ENCODE measurements at places on chromosomes 2 and 18.

GRCh38 chr18:48974304-48975119, 23.7 kb upstream of the SMAD7 start:
- no peak for DNase-seq

- DNase-seq, result no peak
Measured at GRCh38 chr18:13653746-13654433, 72.5 kb downstream of the FAM210A start.

GRCh38 chr18:61471942-61472341, 138.7 kb downstream of the CDH20 start:
- no peak for DNase-seq

DNA sequence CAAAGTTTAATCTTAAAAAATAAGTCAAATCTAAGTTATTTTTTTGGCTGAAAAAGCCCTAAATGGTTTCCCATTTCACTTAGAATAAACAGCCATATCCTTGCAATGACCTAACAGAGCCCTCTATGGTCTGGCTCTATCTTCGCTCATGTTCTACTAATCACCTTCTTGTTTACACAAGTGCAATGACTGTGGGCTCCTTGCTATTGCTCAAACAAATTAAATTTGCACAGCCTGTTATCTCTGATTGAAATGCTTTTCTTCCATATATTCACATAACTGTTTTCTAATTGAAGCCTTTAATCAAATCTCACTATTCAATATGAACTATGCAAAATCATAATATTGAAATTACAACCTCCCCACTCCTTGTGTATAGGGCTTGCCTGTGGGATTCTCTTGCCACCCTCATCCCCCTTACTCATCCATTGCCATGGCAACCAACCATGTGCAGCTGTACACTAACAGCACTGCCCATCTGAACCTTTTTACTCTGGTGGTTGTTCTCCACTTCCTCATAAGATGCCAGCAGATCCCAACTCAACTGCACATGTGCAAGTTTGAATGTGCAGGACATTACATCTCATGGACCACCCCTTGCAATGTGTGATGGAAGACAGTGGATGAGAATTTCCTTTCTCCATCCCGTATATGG, 1083.2 kb downstream of the SOCS6 start:
- no peak for DNase-seq

DNA sequence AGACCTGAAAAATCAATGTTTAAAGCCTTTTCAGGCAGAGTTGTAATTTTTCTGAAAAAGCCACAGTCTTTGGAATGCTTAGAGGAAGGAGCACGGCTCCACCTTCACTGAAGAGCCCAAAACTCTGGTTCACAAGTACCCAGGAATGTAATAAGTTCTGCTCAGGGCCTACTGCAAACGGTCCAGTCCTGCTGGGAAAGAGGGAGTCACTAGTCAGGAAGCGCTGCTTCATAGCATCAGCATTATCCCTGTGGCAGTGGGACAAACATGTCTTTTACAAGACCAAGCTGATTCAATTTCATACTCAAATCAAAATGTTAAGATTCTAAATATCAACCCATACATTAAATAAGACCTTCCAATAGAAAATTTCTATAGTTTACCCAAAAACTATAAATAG, 152.9 kb upstream of the PGAP1 start:
- no peak for DNase-seq

DNA sequence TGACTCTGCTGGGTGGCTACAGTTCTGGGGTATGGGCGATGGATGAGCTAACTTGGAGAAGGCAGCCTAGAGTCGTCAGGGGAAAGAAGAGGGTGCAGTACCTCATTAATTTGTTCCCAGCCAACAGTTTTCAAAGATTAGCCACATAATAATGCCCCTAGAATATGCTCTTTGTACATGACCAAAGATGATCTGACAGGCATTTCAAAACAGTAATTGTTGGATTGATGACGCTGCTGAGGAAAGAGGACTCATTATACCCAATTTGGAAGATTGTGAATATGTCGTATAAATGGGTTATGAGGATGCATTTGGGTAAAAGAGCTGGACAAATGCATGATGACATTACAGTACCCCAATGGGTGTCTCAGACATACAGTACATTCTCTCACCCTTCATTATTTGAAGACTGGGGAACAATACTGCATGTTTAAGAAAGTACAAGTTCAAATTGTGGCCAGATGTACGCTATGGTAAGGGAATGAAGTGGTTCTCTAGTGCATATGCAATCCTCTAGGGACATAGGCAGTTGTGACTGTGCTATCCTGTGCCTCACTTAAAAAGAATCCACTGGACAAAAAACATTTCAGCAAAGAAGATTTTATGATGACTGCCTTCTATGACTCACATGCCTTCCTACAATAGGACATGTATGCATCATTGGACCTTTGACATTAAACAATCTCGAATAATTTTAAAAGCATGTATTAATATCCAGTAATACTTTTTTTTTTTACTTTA, 233.2 kb downstream of the CNTNAP5 start:
- no peak for DNase-seq

DNA sequence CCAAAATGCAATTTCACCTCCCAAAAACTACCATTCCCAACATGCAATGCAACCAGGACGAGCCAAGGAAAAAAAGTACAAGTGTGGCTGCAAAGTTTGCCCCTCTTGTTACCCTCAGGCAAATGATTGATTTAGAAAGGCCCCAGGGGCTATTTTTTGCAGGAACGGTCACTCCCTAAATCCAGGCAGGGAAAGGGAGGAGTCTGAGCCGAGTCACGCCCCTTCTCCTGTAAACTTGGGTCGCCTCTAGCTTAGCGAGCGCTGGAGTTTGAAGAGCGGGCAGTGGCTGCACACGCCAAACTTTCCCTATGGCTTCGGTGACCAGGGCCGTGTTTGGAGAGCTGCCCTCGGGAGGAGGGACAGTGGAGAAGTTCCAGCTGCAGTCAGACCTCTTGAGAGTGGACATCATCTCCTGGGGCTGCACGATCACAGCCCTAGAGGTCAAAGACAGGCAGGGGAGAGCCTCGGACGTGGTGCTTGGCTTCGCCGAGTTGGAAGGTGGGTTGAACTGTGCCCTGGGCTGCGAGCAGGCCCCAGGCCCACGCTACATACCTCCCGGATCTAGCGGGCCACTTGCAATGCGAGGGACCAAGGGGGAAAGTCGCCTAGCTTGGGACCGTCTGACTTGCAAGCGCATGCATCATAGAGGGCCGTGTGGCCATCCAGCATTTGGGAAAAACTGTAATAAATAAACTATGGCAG, at the start of gene GALM:
TSS of gene GALM (plus strand) at position 261 of the 702 bp plus-strand sequence. CDS start at position 309, 48 bp downstream.
- peak; percentile 57 for DNase-seq

- DNase-seq, result no peak
Measured at GRCh38 chr2:106161938-106162820, 31.9 kb downstream of the UXS1 start.

DNA sequence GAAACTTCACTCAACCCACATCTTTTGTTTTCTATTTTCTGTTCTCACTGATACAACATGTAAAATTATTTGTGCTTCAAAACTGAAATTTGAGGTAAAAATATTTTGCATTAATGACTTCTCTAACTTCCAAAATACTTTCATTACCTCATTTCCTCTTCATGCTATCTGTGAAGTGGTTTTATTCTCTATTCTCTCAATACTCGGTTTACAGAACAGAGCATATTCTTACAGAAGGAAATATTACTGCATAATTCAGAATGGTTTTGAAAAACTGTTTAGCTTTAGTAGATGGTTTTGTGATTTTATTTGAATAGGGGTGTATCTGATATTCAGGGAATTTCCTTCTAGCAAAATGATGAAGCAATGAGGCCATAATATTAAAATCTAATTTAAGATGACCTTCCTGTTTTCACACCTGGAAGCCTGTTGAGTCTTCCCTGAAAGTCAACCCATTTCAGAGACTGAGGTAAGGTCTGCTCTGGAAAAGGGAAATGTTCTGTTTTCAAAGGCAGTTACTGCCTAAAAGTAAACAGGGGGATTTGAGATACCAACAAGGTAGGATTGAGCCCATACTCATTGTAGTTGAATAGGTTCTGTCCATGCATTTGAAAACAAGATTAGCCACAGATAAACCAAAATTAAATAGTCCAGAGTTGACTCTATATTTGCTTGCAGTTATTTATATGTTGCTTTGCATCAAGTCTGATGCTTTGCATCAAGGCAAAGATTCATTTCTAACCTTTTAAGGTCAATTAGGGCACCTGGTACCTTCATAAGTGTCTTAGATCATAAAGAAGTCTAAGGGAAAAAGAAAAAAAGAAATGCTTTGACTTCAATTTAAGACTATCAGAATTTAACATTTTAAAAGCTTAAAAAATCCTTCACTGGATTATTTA, 50.8 kb upstream of the PEX13 start:
- DNase-seq, result no peak

GRCh38 chr2:212994976-212995375, 156.4 kb downstream of the IKZF2 start:
- DNase-seq, result no peak

GRCh38 chr2:71603311-71603811, 150.0 kb downstream of the DYSF start:
- DNase-seq, result no peak

GRCh38 chr2:131535526-131535925, 7.8 kb downstream of the CCDC74A start:
- no peak for DNase-seq

GRCh38 chr2:233354971-233355574, 779 bp downstream of the DGKD start:
- no peak for DNase-seq

DNA sequence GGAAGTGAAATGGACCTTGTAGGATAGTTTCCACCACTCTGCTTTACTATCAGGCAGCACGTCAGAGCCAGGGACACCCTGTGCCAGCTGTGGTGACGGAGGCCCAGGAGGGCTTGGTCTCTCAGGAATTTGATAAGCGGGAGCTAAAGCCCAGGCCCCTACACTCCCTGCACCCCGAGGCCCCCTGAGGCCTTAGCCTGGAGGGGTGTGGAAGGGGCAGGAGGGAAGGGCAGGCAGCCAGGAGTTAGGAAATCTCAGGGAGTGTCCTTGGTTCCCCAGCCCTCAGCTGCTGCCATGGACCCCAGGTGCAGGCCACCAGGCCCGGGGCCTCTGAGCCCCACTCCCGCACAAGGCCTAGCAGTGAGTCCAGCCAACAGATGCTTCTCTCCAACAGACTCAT, 38.2 kb downstream of the PDIA6 start:
- peak; percentile 46 for DNase-seq

GRCh38 chr2:165176780-165177179, 27.1 kb downstream of the SCN3A start:
- no peak for DNase-seq

DNA sequence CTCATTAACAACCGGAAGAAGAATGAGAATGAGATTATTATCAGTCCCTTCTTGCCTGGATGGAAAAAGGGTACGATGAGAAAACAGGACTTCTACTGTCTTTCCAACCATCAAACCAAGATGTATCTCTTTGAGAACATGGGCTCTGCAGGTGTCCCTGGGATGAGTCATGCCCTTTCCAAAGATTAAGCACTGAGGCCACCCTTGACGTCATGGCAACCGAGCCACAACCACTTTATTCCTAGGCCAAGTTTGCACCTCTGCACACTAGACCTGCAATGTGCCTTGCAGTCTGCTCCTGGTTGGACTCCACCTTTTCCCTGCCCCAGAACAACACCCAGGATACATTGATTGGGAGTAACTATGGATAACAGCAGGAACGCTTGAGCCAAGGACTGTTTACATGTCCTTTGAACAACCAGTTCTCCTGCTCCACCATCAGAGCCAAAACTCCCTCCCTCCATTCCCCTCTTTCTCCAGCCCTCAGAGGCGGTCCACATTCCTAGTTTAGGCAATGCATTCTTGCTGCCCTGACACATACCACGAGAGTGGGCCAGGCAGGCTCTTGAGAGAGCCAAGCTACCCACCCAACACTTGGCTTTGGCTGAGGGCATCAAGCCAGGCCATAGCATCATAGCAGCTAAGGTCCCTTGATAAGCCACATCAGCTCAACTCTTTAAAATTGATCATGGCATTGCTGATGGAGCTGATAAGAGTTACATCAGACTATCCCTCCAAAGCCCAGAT, 310.7 kb downstream of the TNS1 start:
- DNase-seq, result no peak

GRCh38 chr2:234290671-234291070, 206.2 kb downstream of the ARL4C start:
- DNase-seq, result peak; percentile 75

GRCh38 chr2:102418421-102418961, 4.5 kb upstream of the IL18RAP start:
- DNase-seq, result no peak

DNA sequence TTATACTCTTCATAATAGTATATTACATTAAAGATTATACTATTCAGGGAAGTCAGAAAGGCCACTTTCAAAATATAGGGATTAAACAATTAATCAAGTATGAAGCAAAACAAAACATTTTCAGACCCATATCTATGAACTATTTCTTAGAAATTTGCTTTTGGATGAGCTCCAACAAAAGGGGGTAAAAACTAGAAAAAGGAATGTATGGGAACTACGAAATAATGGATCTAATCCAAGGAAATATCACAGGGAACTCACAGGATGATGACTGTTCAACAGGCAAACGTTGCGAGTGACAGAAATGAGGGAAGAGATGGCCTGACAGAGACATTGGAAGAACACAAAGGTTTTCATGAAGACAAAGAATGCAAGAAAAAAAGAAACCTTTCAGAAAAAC, 27.9 kb downstream of the G6PC2 start:
- DNase-seq, result no peak

- DNase-seq, result no peak
Measured at GRCh38 chr18:9928646-9929259, 14.9 kb downstream of the VAPA start.

GRCh38 chr2:114160263-114160981, 270.5 kb downstream of the ACTR3 start:
- no peak for DNase-seq

DNA sequence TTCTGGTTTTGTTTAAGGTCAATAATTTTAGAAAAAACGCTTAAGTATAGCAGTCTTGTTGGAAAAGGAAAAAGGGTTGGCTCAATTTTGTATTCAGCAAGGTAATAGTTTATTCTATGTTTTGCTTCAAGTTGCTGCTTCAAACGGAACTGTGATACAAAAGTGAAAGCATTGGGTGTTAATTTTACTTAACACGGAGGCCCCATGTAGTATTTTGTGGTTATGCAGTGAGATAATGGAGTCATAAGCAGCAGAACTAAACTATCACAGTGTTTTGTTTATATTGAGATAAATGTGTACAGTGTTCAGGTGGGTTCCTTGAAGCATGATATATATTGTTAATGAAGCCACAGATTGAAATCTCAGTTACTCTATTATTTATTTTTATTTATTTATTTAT, 67.0 kb upstream of the LYPD6B start:
- no peak for DNase-seq

DNA sequence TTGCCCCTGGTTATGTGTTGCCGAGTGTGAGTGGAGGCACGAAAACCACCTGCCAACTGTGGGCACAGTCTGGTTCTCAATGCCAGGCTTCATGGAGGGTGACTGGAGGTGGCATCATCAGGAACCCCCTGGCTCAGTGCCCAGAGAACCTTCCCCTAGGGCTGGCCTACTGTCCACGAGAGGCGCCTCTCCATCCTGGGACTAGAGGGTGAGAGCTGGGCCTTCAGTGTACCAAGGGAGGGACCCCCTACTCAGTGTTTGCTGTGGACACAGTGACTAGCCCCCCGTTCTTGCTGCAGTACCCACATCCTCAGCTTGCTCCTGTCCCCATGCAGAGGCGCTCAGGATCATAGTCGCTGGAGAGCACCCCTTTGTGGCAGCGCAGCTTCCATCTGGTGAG, 202.6 kb downstream of the HDAC4 start:
- no peak for DNase-seq
